Stimulated activated CD4-positive, alpha-beta T cell treated with anti-CD3 and anti-CD28 coated beads, Interleukin-4, amount 100 ng/mL, for 24 hours (primary cell): ENCODE measurements at places on chromosomes 13 and 19.

GRCh38 chr19:8696993-8697392, 1.6 kb downstream of the ACTL9 start:
- DNase-seq: no peak

- DNase-seq: no peak
Measured at GRCh38 chr19:39969681-39970424, 1.1 kb upstream of the PSMC4 start.

DNA sequence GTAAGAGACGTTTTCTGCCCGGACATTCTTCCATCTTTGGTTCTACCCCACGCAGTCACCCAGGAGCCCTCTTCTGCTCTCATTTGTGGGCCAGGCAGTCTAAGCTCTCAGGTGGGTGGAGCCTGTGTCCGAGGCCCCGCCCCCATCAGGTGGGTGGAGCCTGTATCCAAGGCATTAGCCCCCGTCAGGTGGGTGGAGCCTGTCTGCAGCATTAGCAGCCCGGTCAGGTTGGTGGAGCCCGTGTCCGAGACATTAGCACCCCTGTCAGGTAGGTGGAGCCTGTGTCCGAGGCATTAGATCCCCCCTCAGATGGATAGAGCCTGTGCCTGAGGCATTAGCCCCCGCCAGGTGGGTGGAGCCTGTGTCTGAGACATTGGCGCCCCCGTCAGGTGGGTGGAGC, 45.5 kb upstream of the C13orf46 start:
- peak; percentile 49 for DNase-seq

DNA sequence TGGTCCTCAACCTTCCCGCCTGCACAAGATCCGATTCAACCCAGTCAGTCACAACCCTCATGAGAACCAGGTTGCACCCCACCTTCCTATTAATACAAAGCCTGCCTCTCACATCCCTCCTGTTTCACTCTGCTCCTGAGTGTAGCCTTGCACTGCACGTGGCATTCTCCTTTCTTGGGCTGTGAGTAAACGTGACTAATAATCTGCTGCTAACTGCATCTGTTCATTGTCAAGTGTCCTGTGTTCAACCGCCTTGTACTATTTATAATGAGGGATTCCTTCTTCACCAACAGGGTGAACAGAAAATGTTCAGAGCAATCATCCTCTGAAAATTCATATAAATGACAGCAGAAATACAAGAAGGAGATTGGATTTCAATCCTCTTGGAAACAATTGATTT, 1608.2 kb downstream of the SLITRK5 start:
- DNase-seq: no peak

DNA sequence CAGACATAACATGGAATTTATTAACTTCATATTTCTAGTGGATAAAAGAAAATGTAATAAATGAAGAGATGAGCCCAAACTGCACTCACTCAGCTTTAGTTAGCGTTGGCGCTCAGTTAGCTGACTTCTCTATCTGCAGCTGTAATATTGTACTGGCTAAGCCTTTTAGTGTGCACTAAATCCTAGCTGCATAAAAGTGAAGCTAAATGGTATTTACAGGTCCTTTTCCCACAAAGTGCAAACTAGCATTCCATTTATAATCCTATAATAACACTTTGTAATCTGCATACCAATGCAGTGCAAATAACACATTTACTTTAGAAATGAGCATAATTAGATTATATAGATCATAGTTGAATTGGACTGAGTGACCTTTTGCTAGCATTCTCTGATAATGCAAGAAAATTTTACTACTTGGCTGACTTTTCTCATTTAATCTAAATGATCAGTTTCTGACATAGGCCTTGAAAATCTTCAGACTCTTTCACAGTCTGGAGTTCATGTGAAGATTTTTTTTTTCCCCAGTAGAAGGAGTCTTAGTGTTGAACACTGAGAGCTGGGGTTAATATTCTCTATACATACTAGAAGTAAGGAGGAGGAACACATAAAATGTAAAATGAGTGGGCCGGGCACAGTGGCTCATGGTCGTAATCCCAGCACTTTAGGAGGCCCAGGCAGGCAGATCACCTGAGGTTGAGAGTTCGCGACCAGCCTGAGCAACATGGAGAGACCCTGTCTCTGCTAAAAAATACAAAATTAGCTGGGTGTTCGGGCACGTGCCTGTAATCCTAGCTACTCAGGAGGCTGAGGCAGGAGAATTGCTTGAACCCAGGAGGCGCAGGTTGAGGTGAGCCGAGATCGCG, 1426.4 kb downstream of the PCDH9 start:
- no peak for DNase-seq

DNA sequence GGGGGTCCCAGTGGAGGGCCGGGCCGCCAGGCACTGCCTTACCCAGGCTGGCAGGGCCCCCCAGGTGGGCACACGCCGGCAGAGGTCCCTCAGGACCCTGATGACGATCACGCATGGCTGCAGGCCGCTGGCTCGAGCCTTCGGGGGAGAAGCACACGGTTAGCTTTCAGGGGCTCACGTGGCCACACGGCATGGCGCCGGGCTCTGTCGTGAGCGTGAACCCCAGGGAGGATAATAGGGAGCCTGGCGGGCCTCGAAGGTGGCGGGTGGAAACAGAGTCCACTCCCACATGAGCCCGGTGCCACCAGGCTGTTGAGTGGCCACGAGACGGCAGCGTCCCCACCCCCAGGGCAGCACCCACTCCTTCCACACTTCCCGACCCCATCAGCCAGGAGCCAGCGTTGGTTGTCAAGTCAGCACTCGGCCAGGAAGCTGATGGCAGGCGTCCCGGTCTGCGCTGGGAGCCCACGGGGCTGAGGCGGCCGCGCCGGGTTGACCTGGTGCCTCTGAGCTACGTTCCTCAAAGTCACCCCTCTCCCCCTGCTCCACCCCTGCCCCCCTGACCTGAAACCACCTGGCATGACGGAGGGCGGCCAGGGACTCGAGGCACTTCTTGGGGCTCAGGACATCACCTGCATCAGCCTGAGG, 24.7 kb upstream of the MATK start:
- no peak for DNase-seq

DNA sequence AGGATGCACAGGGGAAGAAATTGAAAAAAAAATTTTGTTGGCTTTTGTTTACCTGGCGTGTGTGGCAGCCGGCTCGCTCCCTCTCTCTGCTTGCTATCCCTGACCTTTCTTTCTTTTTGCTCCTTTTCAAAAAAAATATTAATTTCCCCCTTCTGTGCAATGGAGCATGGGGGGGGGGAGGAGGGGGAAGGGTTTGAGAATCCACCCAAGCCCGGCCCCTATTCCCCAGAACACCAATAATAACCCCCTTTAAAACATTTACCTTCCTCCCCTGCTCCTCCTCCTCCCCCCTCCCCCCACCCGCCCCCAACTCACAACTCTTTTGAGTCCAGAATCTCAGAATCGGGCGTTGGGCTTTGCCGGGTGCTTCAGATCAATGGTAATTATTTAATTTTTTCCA, 28.4 kb downstream of the NFIX start:
- DNase-seq: no peak

- DNase-seq: no peak
Measured at GRCh38 chr13:98142380-98143156, at the start of gene FARP1. Gene FARP1, plus strand, starts transcription at chr13:98143094. Its CDS starts 70,149 bp downstream, at chr13:98213243.

- no peak for DNase-seq
Measured at GRCh38 chr19:12015015-12015752, 20.3 kb downstream of the ZNF433 start.

- peak; percentile 88 for DNase-seq
Measured at GRCh38 chr19:35899547-35900214, 659 bp downstream of the NFKBID start.

DNA sequence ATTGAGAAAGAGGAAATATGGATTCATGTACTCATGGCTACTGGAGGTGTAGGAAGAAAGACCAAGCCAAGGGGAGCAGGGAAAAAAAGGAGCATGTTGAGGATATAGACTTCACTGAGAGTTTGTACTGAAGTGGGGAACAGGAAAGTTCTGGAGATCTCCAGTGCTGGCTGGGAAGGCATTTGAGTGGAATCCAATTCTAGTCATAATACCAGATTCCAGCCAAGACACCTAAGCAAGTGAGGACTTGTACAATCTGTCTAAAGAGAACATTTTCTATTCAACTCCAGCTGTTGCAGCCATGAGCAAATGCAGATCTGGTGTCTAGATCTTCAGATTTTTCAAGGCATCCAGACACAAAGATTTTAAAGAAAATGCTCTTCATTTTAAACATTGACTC, 412.5 kb downstream of the OXGR1 start:
- DNase-seq: no peak

DNA sequence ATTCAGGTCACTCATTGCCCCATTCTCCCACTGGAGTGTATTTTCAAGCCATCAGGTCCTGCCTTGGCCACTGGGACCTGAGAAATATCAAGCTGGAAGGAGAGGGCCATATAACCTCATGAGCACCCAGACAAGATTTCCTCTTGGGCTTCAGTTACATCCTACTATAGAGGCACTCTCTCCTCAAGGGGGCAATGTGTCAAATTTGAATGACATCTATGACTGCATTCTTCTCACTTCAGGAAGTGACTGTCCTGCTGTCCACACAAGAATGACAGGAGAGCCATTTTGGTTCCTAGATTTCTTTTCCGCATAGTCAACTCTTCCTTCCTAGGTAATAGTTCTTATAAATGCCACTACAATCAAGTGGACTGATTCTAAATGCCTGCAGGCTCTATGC, 416.2 kb downstream of the DIAPH3 start:
- DNase-seq: no peak

- DNase-seq: no peak
Measured at GRCh38 chr19:31015778-31016177, 333.5 kb downstream of the TSHZ3 start.

DNA sequence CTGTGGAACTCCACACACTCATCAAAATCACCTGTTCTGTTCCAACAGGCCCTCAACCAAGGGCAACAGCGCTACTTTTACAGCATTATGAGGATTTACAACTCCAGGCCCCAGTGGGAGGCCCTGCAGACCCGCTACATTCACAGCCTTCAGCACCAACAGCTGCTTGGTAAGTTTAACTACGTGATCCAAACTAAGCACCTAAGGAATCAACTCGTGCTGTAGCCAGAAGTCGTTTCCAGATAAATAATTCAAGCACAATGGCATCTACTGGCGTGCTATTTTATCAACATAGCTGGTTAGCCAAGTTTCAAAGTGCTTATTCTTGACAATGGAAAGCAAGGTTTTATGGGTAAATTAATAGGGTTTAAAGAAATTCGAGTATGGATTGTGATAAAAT, 5.3 kb downstream of the FAM216B start:
- no peak for DNase-seq

DNA sequence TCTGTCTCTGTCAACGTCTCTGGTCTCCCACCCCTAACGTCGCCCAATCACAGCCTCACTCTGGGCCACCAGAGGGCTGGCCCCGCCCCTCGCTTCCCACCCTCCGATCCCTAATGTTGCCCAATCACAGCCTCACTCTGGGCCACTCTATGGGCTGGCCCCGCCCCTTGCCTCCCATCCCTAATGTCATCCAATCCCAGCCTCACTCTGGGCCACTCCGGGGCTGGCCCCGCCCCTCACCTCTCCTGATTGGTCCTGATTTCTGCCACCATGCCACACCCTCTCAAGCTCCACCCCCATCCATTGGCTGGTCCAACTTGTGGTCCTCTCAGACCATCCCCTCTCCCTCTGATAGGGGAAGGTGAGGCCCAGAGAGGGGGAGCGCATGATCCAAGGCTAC, 24.9 kb downstream of the CELF5 start:
- DNase-seq: no peak

DNA sequence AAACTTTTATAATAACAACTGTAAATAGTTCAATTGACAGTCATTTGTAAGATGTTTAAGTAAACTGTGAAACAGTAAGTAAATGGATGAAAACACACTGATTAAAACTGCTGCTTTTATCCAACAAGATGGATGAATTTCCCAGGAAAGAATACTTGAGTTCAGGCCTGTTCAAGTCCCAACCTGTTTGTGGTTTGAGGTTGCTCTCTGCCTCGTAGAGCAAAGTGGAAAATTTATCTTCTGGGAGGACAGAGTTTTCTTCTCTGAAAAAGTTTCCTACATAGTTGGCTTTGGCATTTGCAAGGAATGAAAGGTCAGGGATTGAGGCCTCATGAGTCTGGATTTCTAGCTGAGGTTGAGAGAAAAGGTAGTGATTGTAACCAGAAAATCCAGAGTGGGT, 15.2 kb upstream of the ZNF543 start:
- DNase-seq: no peak

GRCh38 chr13:48320891-48321510, 17.4 kb downstream of the RB1 start:
- DNase-seq: no peak

- DNase-seq: no peak
Measured at GRCh38 chr13:42484386-42484785, 89.6 kb upstream of the TNFSF11 start.

GRCh38 chr13:78194904-78195639, 276.4 kb upstream of the EDNRB start:
- DNase-seq: no peak

- no peak for DNase-seq
Measured at GRCh38 chr13:31747291-31747690, 8.0 kb downstream of the RXFP2 start.

- no peak for DNase-seq
Measured at GRCh38 chr19:42367929-42368328, 22.2 kb downstream of the CNFN start.

- DNase-seq: no peak
Measured at GRCh38 chr13:46656786-46657185, 103.8 kb downstream of the LRCH1 start.

- no peak for DNase-seq
Measured at GRCh38 chr13:113415825-113416224, 37.5 kb downstream of the ADPRHL1 start.

DNA sequence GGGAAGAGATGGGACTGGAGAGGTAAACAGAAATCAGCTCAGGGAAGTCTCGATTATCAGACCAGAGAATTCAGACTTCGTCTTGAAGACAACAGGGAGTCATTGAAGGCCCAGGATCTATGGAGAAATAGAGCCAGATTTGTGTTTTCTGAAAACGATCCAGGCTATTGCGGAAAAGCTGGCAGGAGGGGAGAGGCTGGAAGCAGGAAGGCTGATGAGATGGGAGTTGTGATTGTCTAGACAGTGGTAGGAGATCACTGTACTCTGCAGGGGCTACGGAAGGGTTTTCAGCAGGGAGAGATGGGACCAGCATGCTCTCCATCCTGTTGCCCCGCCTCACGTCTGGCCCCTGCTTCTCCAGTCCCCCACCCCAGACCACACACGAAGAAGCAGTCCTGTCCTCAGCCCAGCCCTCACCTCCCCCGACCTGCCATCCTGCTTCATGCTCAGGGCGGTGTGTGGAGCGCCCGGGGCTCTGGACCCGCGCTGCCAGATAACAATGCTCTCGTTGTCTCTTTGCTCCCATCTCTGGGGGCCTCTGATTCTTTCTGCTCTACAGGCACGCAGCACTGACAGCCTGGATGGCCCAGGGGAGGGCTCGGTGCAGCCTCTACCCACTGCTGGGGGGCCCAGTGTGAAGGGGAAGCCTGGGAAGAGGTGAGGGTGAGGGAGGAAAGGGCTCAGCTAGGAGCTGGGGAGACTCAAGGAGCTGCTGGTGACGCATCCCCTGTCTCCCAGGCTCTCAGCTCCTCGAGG, 1.9 kb downstream of the ARHGAP33 start:
- no peak for DNase-seq

GRCh38 chr19:53908106-53908934, 758 bp upstream of the CACNG7 start:
- DNase-seq: peak; percentile 55

- DNase-seq: peak; percentile 72
Measured at GRCh38 chr13:49300739-49301589, 53.2 kb downstream of the CDADC1 start.
